Upper lobe of right lung (tissue), 1 donor: ENCODE measurements at places on chromosomes 16 and 17. TPM values are rescaled to one million over a fixed set of nuclear protein-coding genes. Genes with fewer than 3 reads are reported as not detected.

The FAM20A gene
- 43.3 TPM for total RNA-seq

The ABCA9 gene
- total RNA-seq: 11.1 TPM

The SRL gene
- total RNA-seq: 0.64 TPM

DNA sequence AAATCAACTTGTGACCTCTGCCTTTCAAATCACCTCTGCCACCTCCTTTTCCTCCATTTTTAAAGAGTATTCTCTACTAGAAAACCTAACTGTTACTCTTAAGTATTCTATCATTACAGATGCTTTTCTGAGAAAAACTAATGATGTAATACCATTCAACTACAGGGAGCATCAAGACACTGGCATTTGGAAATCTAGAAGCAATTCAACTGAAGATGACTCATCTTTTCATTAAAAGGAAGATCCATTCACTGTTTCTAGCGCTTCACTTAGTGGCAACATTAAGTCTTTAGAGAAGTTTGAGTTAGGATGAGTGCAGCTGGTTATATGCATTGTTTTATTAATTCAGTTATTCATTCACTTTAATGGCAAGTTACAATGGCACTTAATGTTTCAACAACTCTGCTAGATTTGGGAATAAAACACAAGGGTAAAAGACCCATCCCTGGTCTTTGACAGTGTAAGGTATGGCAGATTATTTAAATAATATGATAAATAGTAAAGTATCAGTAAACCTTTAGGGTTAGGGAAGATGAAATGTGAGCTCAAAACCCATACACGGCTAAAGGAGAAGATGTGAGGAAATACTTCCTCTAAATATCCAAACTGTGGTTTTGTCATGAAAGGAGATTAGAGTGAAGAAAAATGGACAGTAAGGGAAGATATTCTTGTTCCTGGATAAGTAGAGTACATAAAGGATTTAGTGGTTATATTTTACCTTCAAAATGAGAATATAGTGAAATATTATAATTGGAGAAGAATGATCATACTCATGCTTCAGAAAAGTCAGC, 61.7 kb downstream of the KCNJ2 start:
- DNase-seq: no peak

- no peak for DNase-seq
Observed at GRCh38 chr17:50189550-50190292, 11.7 kb downstream of the COL1A1 start.

DNA sequence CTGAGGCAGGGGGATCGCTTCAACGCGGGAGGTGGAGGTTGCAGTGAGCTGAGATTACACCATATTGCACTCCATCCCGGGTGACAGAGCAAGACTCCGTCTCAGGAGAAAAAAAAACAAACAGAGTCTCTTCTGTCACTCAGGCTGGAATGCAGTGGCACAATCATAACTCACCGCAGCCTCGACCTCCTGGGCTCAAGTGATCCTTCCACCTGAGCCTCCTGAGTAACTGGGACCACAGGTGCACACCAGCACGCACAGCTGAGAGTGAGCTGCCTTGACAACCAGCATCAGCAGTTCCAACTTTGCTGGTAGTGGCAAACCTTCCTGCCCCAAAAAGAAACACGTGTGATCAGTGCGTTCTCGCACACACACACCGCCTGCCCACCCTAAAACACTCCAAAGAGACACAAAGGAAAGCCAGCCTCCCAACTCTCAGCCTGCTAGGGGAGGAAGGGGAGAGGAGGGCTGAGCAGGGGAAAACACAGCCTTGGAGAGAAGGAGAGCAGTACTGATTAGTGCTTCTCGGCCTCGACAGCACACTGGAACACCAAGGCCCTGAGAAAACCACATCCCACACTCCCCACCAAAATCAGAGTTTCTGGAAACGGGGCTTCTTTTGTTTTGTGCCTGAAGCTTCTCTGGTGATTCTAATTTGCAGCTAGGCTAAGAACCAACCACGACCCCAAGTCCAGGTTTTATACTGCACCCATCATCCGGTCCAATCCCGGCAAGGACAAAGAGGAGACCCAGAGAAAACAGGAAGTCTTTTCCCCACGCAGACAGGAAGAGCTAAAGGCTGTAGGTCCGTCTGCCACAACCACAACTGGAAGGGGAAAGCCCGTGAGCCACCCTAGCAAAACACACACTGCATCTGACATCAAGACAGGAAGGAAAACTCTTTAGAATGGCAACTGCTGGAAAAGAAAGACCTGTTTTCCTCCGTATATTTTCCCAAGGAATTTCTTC, 28.8 kb downstream of the ZCCHC14 start:
- DNase-seq: no peak

GRCh38 chr17:14268264-14268663, 31.6 kb upstream of the CDRT15 start:
- DNase-seq: no peak

- no peak for DNase-seq
Observed at GRCh38 chr17:46851029-46851741, at the start of gene WNT9B. WNT9B (plus strand) TSS chr17:46851583; CDS start chr17:46851639, 56 bp downstream.

DNA sequence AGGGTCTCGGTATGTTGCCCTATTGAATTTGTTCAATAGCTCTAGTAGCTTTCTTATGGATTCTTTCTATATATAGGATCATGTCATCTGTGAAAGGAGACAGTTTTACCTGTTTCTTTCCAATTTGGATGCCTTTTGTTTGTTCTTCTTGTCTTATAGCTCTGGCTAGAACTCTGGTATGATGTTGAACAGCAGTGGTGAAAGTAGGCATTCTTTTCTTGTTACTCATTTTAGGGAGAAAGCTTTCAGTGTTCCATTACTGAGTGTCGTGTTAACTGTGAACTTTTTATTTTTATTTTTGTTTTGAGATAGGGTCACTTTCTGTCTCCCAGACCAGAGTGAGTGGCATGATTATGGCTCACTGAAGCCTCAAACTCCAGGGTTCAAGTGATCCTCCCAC, 21.2 kb downstream of the EFCAB5 start:
- DNase-seq: no peak

DNA sequence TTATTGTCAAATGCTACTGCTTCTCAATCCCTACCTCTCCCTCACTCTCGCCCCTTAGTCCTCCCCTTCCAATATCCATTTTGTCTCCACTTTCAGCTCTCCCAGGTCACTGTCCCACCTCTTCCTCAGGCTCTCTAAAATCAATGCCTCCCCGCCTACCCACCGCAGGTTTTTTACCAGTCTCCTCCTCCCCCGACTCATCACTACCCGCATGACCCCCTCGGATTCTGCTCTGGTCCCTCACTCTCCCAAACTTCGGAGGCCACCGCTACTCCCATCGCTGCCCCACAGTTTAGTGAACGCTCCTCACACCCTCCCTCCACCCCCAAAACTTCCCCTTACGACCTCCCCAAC, 513 bp downstream of the CRLF3 start:
- no peak for DNase-seq

DNA sequence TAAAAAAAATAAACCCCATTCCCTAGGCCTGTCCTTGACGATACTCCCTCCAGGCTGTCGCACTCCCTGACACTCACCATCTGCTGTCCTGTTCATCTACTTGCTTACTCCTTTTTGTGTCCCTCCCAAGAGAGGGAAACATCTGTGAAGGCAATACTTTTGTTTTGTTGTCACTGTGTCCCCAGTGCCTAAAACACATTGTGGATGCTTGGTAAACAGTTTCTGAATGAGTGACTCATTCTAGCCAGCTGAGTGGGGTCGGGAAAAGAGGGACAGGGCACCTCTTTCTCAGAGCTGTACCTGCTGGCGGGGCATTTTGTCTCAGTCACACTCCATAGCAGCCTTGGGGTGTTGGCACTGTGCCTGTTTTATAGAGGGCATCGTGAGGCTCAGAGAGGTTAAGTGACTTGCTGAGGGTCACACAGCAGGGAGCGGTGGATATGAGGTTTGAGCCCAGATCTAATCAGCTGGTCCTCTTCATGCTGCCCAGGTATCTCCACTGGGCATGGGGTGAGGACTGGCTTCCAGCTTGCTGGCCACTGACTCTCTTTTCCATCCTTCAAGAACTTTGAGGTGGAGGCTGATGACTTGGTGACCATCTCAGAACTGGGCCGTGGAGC, 15.6 kb downstream of the MAP2K3 start:
- DNase-seq: no peak

- DNase-seq: no peak
Observed at GRCh38 chr16:69921127-69921526, 30.0 kb upstream of the CLEC18A start.

GRCh38 chr17:78524870-78525510, 52.2 kb downstream of the DNAH17 start:
- peak; percentile 54 for DNase-seq

GRCh38 chr16:72355561-72355960, 183.6 kb upstream of the PMFBP1 start:
- no peak for DNase-seq

DNA sequence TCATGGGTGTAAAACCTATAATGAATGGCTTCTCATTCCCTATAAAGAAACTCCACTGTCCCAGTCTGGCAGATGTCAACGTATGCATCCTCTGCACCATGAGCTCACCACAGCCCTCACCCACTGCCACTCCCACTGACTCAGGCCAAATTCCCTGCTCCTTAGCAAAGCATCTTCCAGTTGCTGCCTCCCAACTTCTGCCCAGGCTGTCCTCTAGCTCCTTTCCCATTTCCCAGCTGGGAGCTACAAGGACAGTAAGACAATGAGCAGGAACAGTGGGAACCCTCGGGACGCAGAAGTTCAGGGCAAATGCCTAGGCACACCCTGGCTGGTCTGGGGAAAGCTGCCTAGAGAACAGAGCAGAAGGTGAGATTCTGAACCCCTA, 9.1 kb upstream of the THAP11 start:
- DNase-seq: no peak

DNA sequence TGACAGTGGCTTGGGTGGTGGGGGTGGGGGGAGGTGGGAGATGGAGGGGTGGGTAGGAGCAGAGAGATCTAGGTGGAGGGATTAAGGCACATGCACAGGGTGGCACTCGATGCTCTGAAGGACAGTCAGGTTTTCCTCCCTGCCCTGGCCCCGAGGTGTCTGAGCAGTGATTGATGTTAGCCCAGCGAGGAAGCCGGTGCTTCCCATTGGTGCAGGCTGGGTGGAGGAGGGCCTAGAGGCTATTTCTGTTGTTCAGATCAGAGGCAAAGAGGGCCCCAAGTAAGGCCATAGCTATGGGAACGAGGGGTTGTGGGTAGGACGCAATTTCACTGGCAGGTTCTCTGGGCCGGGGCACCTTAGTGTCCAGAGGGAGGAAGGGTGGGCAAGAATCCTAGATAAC, 23.1 kb downstream of the CACNA1G start:
- DNase-seq: no peak
